Body of pancreas (tissue), 4 donors: ENCODE measurements at places on chromosomes 7 and 10. TPM values are rescaled to one million over a fixed set of nuclear protein-coding genes. Genes with fewer than 3 reads are reported as not detected.

The CALN1 gene
- total RNA-seq = 1.6 TPM

DNA sequence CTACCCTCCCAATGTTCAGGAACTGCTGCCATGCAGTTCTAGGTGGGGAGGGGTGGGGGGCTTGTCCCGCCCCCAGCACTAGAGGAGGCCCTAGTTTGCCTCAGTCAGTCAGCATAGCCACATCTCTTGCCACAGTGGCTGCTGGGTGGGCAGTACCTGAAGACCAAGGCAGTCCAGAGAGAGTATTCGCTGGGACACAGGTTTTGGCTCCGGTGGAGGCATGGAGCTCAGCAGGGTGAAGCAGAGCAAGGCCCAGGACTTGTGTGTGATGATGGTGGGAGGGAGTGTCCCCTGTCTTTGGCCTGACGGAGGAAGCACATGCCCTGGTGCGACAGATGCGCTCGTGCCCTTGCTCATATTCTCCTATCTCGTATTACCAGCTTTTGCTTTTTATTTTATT, 24.7 kb upstream of the ZCCHC24 start:
- DNase-seq = no peak
- peaks cover 10% of the 10 kb centered on the region for H3K4me1 ChIP-seq

The CPN1 gene
- not detected for total RNA-seq

DNA sequence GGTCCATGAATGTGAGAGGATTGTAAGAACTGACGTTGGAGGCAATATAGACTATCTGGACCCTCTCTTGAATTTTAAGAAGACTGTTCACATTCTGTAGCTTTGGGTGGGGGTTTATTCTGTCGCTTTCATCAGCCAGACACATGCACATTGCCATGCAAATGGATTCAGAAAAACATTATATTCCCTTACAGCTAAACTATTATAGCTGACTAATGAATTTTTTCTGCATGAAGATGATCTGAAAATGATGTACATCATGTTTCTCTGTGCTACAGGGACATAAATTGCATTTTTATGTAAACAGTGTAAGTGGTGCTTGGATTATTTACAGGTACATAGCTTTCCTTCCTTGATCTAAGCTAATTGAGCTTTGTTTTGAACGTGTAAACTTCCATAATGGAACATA, 1.5 kb downstream of the MET start:
- H3K27ac ChIP-seq = no peak overlapping the region
- no peak for DNase-seq
- peaks cover 18% of the 10 kb centered on the region for H3K4me1 ChIP-seq

GRCh38 chr10:36638462-36639155, 486.8 kb upstream of the ANKRD30A start:
- no peak for DNase-seq
- no peak overlapping the region for H3K27ac ChIP-seq
- no peaks in the 10 kb centered on the region for H3K36me3 ChIP-seq
- H3K27me3 ChIP-seq = no peaks in the 10 kb centered on the region

- H3K27ac ChIP-seq = no peak overlapping the region
- H3K36me3 ChIP-seq = no peaks in the 10 kb centered on the region
- no peaks in the 10 kb centered on the region for H3K4me1 ChIP-seq
- DNase-seq = no peak
- H3K4me3 ChIP-seq = no peak overlapping the region
These were observed 31.6 kb upstream of the CCDC71L start for GRCh38 chr7:106692450-106693051.

- H3K4me1 ChIP-seq = no peaks in the 10 kb centered on the region
- H3K36me3 ChIP-seq = no peaks in the 10 kb centered on the region
- DNase-seq = no peak
These were observed 365.6 kb downstream of the ANKRD7 start for GRCh38 chr7:118590107-118590506.

- peak overlapping the region; percentile 81 for H3K4me3 ChIP-seq
- H3K27ac ChIP-seq = peak overlapping the region; percentile 82
- no peaks in the 10 kb centered on the region for H3K4me1 ChIP-seq
- H3K36me3 ChIP-seq = no peaks in the 10 kb centered on the region
- peak; percentile 40 for DNase-seq
- no peaks in the 10 kb centered on the region for H3K27me3 ChIP-seq
These were observed 266 bp upstream of the MDFIC start for GRCh38 chr7:114921631-114922025.

- H3K4me3 ChIP-seq = no peak overlapping the region
- peaks cover 47% of the 10 kb centered on the region for H3K4me1 ChIP-seq
- H3K36me3 ChIP-seq = no peaks in the 10 kb centered on the region
- peak; percentile 58 for DNase-seq
These were observed 14.5 kb downstream of the LBX1 start for GRCh38 chr10:101214446-101215396.

- DNase-seq = peak; percentile 37
- H3K27me3 ChIP-seq = no peaks in the 10 kb centered on the region
- no peak overlapping the region for H3K4me3 ChIP-seq
- no peak overlapping the region for H3K27ac ChIP-seq
These were observed 33.4 kb upstream of the COBL start for GRCh38 chr7:51349820-51350545.

- H3K36me3 ChIP-seq = no peaks in the 10 kb centered on the region
- H3K4me1 ChIP-seq = peaks cover 14% of the 10 kb centered on the region
- no peaks in the 10 kb centered on the region for H3K27me3 ChIP-seq
- H3K4me3 ChIP-seq = no peak overlapping the region
These were observed 51.5 kb downstream of the CCDC71L start for GRCh38 chr7:106609416-106609815.

DNA sequence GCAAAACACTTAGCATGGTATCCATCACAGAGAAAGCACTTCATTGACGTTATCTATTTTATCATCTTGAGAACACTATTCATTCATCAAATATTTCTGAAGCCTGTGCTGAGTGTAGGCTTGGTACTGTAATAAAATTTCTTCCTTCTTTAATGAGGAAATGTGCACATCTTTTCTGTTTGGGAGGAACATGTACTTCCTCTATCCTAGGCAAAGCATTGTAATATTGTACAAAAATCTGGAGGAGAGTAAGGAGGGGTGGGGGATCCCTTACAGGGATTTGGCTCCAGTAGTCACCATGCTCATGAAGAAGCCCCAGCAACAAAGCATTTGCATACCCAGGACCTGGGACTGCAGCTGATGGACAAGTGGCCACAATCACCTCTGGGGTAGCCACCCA, 39.9 kb upstream of the SORCS3 start:
- no peak for DNase-seq
- H3K36me3 ChIP-seq = no peaks in the 10 kb centered on the region
- H3K27ac ChIP-seq = no peak overlapping the region
- no peak overlapping the region for H3K4me3 ChIP-seq
- no peaks in the 10 kb centered on the region for H3K4me1 ChIP-seq

DNA sequence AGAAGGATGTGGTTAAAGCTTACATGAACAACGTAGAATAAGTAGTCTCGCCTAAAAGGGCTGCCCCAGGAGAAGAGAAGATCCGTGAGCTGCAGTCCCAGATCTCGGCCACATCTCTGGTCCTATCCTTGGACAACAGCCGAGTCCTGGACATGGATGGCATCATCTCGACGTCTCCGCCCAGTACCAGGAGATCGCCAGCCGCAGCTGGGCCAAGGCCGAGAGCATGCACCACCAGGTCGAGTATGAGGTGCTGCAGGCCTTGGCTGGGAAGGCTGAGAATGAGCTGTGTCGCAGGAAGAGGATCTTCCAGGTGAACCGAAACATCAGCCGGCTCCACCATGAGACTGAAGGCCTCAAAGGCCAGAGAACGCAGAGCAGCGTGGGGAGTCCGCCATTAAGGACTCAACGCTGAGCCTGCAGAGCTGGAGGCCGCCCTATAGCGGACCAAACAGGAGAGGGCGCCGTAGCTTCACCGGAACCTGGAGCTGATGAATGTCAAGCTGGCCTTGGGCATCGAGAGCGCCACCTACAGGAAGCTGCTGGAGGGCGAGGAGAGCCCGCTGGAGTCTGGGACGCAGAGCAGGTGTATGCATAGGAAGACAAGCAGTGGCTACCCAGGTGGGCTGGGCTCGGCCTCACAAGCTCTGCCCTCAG, 22.2 kb downstream of the LIPK start:
- H3K4me3 ChIP-seq = no peak overlapping the region
- DNase-seq = peak; percentile 14
- H3K27ac ChIP-seq = no peak overlapping the region
- no peaks in the 10 kb centered on the region for H3K4me1 ChIP-seq
- H3K27me3 ChIP-seq = no peaks in the 10 kb centered on the region

The WEE2 gene
- not detected for total RNA-seq

DNA sequence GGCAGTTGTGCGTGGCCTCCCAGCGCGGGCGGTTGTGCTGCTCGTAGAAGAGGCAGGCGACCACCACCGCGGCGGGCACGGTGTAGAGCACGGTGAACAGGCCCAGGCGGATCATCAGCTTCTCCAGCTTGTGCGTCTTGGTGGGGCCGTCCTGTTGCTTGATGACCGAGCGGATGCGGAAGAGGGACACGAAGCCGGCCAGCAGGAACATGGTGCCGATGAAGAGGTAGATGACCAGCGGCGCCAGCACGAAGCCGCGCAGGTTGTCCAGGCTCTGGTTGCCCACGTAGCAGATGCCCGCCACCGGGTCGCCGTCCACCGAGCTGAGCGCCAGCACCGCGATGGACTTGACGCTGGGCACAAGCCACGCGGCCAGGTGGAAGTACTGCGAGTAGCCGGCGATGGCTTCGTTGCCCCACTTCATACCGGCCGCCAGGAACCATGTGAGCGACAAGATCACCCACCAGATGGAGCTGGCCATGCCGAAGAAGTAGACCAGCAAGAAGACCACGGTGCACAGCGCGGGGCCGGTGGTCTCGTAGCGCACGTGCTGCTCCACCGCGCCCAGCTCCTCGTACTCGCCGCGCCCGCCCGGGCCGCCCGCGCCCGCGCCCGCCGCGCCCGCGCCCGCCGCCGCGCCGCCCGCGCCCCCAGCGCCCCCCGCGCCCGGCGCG, 2.2 kb downstream of the FZD8 start:
- H3K4me1 ChIP-seq = peaks cover 18% of the 10 kb centered on the region
- H3K4me3 ChIP-seq = no peak overlapping the region
- no peaks in the 10 kb centered on the region for H3K36me3 ChIP-seq
- peak; percentile 31 for DNase-seq
- no peaks in the 10 kb centered on the region for H3K27me3 ChIP-seq
- H3K27ac ChIP-seq = peak overlapping the region; percentile 56

The SLC26A4 gene
- total RNA-seq = 0.26 TPM

The OPN1SW gene
- total RNA-seq = not detected

DNA sequence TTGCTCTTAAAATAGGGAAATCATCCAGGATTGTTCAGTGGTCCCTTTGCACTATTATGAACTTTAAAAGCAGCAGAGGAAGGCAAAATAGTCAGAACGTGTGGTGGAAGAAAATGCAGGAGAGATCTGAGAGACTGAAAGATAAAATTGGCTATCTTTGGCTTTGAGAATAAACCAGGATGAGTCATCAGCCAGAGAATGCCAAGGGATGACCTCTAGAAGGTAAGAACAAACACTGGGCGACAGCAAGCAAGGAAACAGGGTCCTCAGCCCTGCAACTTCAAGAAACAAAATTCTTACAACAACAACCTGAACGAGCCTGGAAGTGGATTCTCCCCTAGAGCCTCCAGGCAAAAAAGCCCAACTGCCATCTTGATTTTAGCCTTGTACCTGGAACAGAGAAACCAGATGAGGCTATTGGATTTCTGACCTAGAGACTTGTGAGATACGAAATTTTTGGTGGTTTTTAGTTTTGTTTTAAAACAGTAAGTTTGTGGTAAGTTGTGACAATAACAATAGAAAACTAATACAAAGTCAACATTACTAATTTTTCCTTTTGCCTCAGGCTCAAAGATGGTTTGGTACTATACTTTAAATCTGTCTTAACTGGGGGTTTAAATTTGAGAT, 130.2 kb upstream of the CNTNAP2 start:
- no peaks in the 10 kb centered on the region for H3K27me3 ChIP-seq
- no peak overlapping the region for H3K4me3 ChIP-seq
- no peak overlapping the region for H3K27ac ChIP-seq
- H3K36me3 ChIP-seq = no peaks in the 10 kb centered on the region

GRCh38 chr7:33640741-33641140, 264.6 kb upstream of the BMPER start:
- H3K27ac ChIP-seq = no peak overlapping the region
- no peaks in the 10 kb centered on the region for H3K36me3 ChIP-seq

- no peak overlapping the region for H3K27ac ChIP-seq
- DNase-seq = no peak
- H3K27me3 ChIP-seq = no peaks in the 10 kb centered on the region
- H3K36me3 ChIP-seq = no peaks in the 10 kb centered on the region
- peaks cover 3% of the 10 kb centered on the region for H3K4me1 ChIP-seq
These were observed 294.1 kb upstream of the YAE1 start for GRCh38 chr7:39272111-39272510.

The PARP12 gene
- 37.1 TPM for total RNA-seq

DNA sequence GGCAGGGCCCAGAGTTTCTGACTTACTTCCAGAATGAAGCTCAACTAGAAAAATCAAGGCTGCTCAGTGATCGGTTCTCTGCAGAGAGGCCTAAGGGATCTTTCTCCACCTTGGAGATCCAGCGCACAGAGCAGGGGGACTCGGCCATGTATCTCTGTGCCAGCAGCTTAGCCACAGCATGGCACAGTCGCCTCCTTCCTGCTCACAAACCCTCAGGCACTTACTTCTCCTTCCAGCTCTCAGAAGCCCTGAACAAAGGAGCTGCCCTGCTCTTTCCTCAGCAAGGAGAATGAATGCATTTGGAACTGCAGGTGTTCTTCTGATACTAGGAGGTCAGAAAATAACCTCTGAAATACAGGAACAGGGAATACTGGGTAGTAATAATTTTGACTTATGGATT, 219.7 kb upstream of the PRSS1 start:
- DNase-seq = no peak
- no peak overlapping the region for H3K4me3 ChIP-seq
- no peak overlapping the region for H3K27ac ChIP-seq
- no peaks in the 10 kb centered on the region for H3K36me3 ChIP-seq

DNA sequence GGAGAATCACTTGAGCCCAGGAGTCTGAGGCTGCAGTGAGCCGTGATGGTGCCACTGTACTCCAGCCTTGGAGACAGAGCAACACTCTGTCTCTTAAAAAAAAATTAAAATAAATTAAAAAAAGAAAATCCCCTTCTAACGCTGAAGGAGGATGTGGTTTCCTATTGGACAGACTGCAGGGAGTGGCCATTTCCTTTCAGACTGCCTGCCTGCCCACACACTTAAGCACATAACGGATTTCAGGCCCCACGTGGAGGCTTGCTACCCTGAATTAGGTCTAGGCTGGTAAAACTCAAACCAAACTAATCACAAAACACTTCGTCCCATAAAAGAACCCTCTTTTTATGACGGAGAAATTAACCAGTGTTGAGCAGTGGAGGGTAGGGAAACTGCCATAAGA, 34.0 kb downstream of the GATA3 start:
- no peak overlapping the region for H3K27ac ChIP-seq
- DNase-seq = no peak
- no peaks in the 10 kb centered on the region for H3K27me3 ChIP-seq
- no peak overlapping the region for H3K4me3 ChIP-seq
- no peaks in the 10 kb centered on the region for H3K4me1 ChIP-seq

The SLC18A2 gene
- total RNA-seq = 2.3 TPM

The GRK5 gene
- total RNA-seq = 3.4 TPM
